GF-D8 (cell line): ENCODE measurements at places on chromosomes 5 and 9.

GRCh38 chr5:111643499-111643898 lies 113.5 kb downstream of the NREP start:
- no peak for DNase-seq

GRCh38 chr9:79129865-79130480 lies 441.8 kb upstream of the TLE4 start:
- DNase-seq, result no peak

GRCh38 chr9:127130661-127131538 lies 8.5 kb upstream of the ANGPTL2 start:
- peak; percentile 72 for DNase-seq

DNA sequence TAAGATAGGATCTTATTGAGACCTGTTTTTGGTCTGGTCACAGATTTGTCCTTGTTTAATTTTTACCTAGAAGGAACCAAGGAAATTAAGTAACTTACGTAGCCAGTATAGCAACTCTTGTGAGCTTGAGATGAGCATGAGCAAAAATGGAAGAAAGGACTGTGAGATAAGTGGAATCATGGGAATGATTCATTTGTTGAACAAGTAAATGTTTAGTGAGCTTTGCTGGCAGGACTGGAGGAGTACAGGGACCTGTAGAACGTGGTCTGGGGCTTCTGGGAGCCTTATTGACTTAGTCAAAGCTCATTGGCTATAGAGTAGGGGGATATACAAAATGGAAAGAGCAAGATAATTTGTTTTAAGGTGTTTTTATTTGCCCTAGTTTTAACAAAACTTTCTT lies 3.0 kb downstream of the RAD23B start:
- no peak for DNase-seq

- no peak for DNase-seq
These were observed 46.7 kb downstream of the WNK2 start for GRCh38 chr9:93230601-93231000.

- DNase-seq, result no peak
These were observed 13.5 kb downstream of the ZNF346 start for GRCh38 chr5:177035976-177036375.

GRCh38 chr5:126277762-126278161 lies 145.4 kb upstream of the GRAMD2B start:
- DNase-seq, result no peak

DNA sequence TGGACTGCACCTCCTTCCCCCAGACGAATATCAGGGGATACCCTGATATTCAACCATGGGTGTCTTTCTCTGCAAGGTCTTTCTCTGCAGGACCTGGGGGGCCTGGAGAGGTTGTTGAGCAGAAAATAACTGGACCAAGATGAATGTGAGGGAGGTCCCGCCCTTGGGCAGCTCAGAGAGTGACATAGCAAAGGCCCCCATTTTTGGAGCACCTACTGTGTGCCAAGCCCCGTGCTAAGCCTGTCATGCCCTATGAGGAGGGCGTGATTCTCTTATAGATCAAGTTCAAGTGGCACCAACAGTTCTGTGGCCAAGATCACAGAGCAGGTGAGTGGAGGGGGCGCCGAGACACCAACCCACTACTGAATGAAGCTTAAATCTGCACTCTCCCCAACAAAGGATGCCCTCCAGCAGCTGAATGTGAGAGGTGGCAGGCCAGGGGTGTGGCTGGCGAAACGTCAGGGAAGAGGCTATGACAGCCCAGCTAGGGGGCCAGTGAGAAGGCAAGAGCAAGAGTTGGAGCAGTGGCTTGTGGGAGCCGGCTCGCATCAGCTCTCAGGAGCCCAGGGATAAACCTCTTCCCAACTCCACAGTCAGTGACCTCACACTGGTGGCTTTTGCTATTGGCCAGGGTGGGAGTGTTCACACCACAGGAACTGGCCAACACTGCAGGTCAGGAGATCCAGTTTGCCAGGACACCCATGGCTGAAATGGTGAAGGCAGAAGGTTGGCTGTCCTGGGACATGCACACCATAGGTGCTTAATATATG lies 5.3 kb downstream of the SARDH start:
- no peak for DNase-seq

- no peak for DNase-seq
These were observed 698 bp upstream of the TGFBI start for GRCh38 chr5:136028090-136028489.

DNA sequence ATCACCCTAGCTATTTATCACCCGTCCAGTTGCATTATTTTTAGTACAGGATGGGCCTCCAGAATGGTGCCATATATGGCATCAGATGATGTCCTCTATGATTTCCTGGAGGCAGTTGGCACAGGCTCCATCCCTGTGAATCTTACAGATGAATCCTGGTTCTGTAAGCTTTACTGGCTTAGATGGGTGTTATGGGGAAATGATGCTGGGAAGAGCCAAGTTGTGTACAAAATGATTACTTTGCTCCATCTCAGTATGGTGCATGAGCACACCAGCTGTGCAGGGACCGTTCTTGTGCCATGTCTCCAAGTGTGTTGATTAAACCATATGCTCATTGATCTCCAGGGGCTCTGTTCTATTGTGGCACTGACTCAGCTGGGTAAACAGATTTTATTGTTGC lies 755.7 kb downstream of the TLR4 start:
- no peak for DNase-seq

DNA sequence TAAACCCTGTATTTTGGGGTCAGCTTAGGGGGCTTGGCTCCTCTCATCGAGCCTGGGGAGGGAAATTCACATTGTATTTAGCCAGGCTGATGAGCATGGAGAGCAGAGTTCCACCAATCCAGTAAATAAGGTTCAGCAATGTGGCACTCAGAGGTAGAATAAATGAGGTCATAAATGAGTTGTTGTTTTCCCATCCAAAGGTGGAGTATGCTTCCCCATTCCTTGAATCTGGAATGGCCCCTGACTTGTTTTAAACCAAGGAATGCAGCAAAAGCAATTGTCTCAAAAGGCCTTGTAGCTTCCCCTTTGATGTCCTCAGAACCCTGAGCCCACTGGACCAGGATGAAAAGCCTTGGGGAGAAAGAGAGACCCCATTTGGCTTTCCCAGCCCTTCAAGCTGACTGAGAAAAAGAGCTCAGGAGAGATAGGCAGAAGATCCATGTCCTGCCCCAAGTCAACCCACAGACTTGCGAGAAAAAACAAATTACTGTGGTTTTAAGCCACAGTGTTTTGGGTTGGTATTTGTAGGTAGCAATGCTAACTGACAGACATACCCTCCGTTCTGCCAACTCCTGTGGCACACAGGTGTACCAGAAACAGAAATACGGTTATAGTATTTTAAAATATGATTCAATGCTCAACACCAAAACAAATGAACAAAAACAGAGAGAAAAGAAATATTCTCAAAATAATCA lies 566.0 kb upstream of the DMAC1 start:
- no peak for DNase-seq

DNA sequence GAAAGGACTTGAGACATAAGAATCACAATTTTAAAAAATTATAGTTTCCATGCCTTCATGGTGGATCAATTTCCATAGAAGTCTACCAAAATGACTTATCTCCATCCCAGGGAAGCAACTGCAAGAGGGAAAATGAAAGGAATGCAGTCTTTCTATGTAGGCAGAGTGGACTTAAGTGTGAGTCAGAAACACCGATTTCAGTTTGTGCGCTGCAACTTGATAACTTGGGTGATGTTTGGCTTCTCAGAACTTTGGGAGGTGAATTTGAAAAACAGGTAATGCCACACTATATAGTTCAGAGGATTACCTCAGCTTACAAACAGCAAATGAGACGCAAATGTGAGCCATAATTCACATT lies 708 bp upstream of the CSNK1G3 start:
- DNase-seq, result no peak

DNA sequence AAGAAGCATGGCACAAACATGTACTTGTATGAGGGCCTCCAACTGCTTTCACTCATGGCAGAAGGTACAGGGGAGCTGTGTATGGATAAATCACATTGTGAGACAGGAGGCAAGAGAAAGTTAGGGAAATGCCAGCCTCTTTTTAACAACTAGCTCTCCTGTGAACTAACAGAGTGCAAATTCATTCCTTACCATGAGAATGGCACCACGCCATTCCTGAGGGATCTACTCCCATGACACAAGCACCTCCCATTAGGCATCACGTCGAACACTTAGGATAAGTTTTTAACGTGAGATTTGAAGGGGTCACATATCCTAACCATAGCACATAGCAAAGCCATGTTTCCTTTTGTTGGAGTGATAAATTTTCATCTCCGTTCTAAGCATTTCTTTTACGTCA lies 747.2 kb upstream of the CHD1 start:
- DNase-seq, result no peak

- DNase-seq, result no peak
These were observed 124.2 kb upstream of the IRX4 start for GRCh38 chr5:2006971-2007291.

- DNase-seq, result no peak
These were observed 17.7 kb downstream of the IL31RA start for GRCh38 chr5:55868846-55869245.

DNA sequence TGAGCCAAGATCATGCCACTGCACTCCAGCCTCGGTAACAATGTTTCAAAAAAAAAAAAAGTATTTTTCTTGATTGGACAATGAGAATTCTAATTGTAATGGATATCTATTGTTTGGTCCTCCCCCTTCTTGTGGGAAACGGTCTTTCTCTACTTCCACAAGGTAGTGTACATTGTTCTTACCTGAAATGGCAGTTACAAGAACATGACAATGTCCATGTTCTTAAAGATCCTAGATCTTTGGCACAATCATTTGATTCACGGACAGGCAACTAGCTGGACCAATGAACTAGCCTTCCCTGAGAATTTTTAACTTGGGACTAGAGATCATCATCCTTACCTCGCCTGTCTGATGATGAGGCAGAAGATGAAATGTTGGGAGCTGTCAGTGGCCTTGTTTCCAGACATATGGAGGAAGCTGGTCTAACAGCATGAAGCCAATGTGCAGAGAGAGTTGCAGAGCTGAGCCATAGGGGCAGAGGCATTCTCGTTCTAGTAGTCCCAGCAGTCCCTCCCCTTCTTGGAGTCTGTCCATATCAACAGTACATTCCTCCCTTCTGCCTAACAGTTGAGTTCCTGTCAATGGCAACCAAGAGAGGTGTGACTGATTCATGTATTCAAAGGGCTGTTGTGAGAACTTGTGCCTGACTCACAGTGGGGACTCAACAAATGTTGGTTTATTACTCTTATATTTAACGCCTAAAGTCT lies 2.1 kb upstream of the MARCHF6 start:
- no peak for DNase-seq

- no peak for DNase-seq
These were observed 25.4 kb upstream of the EXOC3 start for GRCh38 chr5:417301-418161.

- peak; percentile 4 for DNase-seq
These were observed 47.0 kb downstream of the IQGAP2 start for GRCh38 chr5:76450054-76450453.

DNA sequence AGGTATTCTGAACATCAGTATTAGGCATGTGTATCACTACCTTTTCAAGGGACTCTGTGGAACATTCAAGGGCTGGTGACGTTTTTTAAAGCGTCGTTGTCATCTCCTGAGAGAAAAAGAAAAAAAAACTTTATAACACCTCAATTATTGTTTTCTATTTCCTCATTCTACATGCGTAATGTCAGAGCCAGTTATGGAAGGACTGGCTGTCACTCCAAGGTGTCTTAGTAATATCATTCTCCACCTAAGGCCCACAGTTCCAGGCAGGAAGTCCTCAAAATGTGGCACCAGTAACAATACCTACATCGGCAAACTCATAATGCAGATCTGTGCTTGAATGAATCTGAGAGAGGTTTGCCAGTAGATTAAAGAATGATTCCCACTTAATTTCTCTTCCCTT lies 210.2 kb downstream of the SAXO1 start:
- DNase-seq, result no peak

DNA sequence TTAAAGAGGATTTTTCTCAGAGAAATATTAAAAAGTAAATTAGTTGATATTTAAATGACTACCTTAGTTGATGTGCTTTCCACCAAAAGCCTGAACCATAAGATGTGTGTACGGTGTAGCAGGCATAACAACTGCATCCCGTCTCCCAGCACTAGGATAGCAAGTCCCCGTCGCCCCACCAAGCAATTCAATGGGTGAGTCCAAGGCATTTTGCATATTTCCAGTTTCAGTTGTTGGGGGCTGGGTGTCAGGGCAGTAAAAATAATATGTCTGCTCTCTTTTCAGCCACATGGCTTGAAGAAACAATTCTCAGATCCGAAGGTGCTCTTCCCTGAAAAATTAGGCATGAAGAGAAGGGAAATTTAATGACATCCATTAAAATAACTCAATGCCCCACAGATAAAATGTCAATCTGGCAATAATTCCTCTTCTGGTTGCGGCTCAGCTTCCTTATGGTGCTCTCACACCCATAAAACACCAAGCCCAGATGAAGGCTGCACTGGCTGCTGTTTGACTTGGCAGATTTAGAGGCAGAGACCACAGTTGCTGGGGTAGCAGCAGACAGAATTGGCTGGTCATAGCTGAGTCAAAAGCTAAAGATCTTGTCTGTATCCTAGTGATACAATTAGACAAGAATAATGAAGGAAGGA lies 124.4 kb upstream of the ADCY2 start:
- no peak for DNase-seq

DNA sequence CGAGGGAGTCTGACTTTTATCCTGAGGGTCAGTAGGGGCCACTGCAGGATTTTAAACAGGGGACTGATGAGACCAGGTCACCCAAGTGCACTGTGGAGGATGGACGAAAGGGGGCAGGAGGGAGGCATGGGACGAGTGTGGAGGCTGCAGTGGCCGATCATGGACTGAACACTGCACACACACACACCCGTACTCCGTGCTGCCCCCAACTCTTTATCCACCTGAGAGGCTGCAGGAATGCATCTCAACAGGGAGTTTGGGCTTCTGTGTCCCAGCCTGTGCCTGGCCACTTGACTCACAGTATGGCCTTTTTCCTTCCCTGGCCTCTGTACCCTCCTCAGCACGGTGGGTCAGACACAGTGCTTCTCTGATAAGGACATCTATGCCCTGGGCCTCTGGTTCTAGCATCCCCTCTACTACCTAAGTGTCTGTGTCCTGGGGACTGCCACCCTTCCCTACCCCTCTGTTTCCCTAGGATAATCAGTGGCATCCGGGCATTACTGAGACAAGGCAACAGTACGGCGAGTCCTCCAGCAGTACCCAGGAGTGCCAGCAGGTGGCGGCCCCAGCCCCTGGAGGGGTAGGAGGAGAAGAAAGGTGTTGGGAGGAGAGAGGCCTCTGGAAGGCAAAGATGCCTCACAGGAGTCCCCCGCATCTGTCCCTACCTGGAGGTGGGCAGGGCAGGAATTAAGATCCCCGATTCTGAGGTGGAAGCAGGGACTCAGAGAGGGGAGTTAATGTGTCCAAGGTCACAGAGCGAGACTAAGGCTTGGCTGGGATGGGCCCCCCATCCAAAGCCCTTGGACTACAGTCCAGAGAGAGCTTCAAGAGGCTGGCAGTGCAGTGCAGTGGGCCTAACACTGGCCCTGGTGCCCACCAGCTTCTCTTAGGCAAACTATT lies 5.1 kb upstream of the CDX1 start:
- no peak for DNase-seq

DNA sequence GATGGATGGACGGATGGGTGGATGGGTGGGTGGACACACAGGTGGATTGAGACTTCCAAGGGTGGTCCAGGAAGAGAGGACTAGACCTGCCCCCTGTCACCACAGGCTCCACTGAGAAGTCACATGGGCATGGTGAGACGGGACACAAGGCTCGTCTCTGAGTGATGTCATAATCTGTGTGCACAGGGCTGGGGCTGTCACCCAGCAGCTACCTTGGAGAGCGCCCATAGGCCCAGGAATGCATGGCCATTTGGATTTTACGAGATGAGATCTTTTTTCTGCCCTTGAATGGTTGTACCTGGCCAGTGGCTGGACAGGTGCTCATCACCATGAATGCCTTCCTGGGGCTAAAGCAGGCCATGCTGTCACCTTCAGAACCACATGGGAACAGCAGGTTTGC lies 3.1 kb downstream of the OLFM1 start:
- no peak for DNase-seq
